ENCODE measurements at places on chromosomes 7 and 10. TPM values are rescaled to one million over a fixed set of nuclear protein-coding genes. Genes with fewer than 3 reads are reported as not detected.

SCIN gene
- 0.13 TPM for total RNA-seq

DNA sequence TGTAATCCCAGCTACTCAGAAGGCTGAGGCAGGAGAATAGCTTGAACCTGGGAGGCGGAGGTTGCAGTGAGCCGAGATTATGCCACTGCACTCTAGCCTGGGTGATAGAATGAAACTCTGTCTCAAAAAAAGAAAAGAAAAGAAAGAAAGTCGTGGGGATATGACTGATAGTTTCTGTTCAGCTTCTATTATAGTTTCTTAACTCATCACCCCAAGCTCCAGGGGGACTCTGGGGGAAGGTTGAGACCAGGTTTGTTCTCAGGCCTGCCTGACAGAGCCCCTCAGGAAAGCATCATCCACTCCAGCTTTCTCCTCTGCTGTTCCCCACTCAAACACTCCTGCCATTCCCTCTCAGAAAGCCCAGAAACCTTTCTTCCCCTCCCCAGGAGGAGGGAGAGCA, 542.4 kb upstream of the GALNT17 start:
- H3K4me1 ChIP-seq = no peaks in the 10 kb centered on the region
- no peak overlapping the region for H3K27ac ChIP-seq
- no peaks in the 10 kb centered on the region for H3K27me3 ChIP-seq
- H3K36me3 ChIP-seq = no peaks in the 10 kb centered on the region
- no peak overlapping the region for H3K4me3 ChIP-seq

DNA sequence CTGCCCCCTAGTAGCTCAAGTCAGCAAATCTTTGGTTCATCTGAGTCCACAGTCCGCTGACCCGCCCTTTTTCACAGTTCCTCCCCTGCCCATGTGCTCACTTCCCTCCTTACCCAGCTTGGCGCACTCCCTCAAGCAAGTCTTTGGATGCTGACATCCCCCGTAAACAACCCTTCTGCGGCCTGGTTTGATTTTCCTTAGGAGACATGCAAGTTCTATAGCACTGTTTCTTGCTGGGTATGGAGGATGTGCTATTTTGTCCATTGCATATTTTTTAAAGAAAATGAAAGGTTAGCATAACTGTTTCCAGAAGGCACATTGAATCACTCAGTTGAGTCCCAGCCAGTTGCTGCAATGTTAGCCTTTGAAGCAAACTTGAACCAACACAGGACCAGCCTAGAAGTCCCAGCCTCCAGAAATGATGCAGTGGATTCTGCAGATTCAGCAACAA, 38.2 kb downstream of the HTRA1 start:
- DNase-seq = no peak
- H3K4me3 ChIP-seq = no peak overlapping the region
- peaks cover 18% of the 10 kb centered on the region for H3K36me3 ChIP-seq
- H3K4me1 ChIP-seq = peaks cover 46% of the 10 kb centered on the region
- peak overlapping the region; percentile 48 for H3K27ac ChIP-seq

DNA sequence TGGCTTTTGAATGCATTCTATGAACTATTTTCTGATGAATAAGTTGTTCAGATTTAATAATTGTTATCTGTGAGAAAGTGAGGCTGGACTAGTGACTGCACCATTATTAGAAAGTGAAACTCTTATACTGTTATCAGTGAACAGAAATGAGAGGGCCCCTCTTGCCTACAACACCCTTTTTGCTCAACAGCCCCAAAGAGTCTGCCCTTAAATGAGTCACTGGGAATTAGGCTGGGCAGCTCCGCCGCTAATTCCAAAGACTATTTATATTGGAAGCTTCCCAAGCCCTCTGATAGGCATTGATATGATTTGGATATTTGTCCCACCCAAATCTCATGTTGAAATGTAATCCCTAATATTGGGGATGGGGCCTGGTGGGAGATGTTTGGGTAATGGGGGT, 7.0 kb upstream of the CYP2C18 start:
- H3K27me3 ChIP-seq = no peaks in the 10 kb centered on the region
- no peaks in the 10 kb centered on the region for H3K4me1 ChIP-seq
- H3K36me3 ChIP-seq = no peaks in the 10 kb centered on the region
- DNase-seq = no peak
- no peak overlapping the region for H3K27ac ChIP-seq

GRCh38 chr10:129131457-129132132, 335.4 kb upstream of the MGMT start:
- peak; percentile 11 for DNase-seq
- H3K4me1 ChIP-seq = no peaks in the 10 kb centered on the region
- no peak overlapping the region for H3K4me3 ChIP-seq
- peaks cover 27% of the 10 kb centered on the region for H3K27me3 ChIP-seq
- no peak overlapping the region for H3K27ac ChIP-seq

- no peak overlapping the region for H3K27ac ChIP-seq
- no peaks in the 10 kb centered on the region for H3K4me1 ChIP-seq
- no peaks in the 10 kb centered on the region for H3K36me3 ChIP-seq
Observed at GRCh38 chr7:7324698-7325097, 142.4 kb downstream of the C1GALT1 start.

All from heart right ventricle (tissue), 16 donors.